Putamen (tissue), 1 donor: ENCODE measurements at places on chromosomes 6 and 20.

GRCh38 chr6:9710574-9710973 lies 704.3 kb downstream of the TFAP2A start:
- no peak for DNase-seq

DNA sequence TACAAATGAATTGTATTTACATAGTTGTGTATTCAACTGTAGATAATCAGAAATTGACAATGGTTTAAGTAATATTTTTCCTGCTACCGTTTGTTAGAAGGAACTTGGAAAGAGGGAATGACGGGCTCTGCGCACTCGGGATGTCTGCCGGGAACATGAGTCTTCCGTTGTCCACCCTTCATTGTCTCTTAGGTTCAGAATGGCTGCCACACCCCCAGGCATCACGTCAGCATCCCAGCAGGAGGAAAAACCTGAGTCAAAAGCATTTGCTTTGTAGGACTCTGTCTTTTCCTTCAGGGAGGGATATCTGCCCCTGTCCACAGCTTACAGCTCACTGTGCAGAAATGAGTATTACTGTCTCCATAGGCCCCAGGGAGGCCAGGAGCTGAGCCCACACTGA lies 331.2 kb downstream of the THBS2 start:
- no peak for DNase-seq

GRCh38 chr20:11796026-11796425 lies 121.7 kb upstream of the BTBD3 start:
- DNase-seq, result no peak

DNA sequence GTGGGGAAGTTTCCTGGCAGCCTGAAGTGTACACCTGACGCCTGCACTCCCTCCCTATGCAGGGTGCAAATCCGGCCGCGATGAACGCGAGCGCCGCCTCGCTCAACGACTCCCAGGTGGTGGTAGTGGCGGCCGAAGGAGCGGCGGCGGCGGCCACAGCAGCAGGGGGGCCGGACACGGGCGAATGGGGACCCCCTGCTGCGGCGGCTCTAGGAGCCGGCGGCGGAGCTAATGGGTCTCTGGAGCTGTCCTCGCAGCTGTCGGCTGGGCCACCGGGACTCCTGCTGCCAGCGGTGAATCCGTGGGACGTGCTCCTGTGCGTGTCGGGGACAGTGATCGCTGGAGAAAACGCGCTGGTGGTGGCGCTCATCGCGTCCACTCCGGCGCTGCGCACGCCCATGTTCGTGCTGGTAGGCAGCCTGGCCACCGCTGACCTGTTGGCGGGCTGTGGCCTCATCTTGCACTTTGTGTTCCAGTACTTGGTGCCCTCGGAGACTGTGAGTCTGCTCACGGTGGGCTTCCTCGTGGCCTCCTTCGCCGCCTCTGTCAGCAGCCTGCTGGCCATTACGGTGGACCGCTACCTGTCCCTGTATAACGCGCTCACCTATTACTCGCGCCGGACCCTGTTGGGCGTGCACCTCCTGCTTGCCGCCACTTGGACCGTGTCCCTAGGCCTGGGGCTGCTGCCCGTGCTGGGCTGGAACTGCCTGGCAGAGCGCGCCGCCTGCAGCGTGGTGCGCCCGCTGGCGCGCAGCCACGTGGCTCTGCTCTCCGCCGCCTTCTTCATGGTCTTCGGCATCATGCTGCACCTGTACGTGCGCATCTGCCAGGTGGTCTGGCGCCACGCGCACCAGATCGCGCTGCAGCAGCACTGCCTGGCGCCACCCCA lies 1.2 kb downstream of the GPR6 start:
- DNase-seq, result no peak

- peak; percentile 14 for DNase-seq
Measured at GRCh38 chr6:45663251-45664221, 285.8 kb upstream of the SUPT3H start.

DNA sequence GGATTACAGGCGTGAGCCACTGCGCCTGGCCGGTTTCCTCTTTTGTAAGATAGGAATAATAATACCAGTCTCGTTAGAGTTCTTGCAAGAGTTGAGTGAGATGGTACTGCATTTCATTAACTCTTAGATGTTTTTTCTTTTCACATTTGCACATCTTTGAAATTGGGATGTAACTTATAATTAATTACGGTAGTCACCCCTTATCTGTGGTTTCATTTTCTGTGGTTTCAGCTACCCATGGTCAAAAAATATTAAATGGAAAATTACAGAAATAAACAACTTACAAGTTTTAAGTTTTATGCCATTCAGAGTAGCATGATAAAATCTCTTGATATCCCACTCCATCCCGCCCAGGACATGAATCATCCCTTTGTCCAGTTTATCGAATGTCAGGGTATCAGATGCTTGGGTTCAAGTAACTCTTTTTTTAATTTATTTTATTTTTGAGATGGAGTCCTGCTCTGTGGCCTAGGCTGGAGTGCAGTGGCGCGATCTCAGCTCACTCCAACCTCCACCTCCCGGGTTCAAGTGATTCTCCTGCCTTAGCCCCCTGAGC lies 15.4 kb downstream of the PTK7 start:
- no peak for DNase-seq

GRCh38 chr20:36717657-36718056 lies 28.2 kb downstream of the NDRG3 start:
- peak; percentile 35 for DNase-seq

DNA sequence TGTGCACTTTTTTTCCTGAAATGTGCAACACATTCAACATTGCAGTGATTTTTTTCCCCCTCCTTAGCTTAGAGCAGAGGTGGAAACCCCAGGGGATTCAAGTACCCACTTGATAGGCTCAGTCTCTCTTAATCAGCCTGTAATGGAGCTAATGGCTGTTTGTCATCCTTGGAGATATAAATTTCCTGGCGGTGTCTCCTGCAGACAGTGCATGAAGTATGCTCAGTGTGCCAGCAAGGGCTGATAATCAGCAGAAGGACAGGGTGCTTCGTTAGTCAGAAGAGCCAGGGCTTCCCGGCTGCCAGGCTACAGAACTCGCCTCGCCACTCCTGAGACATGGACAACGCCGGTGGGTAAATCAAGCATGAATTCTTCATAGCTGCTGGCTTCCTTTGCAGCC lies 69.8 kb upstream of the PHACTR2 start:
- no peak for DNase-seq

- no peak for DNase-seq
Measured at GRCh38 chr6:1641343-1641885, 31.7 kb downstream of the FOXC1 start.

DNA sequence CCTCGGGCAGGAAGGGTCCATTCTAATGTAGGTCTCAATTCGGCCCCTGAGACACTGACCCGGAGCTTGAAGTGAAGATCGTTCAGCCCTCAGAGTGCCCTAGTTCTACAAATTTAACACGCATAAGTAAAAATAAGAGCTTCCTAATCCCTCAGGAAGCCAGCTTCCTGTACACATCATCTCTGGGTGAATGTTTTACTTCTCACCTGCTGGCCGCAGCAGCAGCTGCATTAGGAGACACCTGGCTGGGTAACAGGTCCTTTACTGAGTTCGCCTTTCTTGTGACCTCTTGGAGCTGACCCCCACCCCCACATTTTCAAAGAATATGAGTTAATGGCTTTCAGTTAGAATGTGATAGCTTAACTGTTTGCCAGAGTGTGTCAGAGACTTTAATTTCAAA lies 165.0 kb downstream of the SMOC2 start:
- no peak for DNase-seq

- DNase-seq, result no peak
Measured at GRCh38 chr20:62220666-62221568, 839 bp upstream of the HRH3 start.

- DNase-seq, result no peak
Measured at GRCh38 chr6:145241039-145241438, 494.3 kb downstream of the EPM2A start.
